ENCODE measurements at places on chromosomes 11 and 22.

GRCh38 chr11:67029146-67029545 lies 6.2 kb downstream of the SYT12 start:
- no peak for DNase-seq

- DNase-seq: no peak
Observed at GRCh38 chr11:128029219-128029722, 558.1 kb downstream of the ETS1 start.

DNA sequence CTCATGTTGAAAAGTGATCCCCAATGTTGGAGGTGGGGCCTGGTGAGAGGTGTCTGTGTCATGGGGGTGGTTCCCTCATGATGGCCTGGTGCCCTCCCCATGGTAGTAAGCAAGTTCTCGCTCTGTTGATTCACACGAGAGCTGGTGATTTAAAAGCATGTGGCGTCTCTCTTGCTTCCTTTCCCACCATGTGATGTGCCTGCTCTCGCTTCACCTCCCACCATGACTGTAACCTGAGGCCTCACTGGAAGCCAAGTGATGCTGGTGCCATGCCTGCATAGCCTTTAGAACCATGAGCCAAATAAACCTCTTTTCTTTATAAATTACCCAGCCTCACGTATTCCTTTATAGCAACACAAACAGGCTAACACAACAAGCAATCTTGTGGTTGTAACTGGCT lies 52.4 kb downstream of the VSIG10L2 start:
- DNase-seq: no peak

- no peak for DNase-seq
Observed at GRCh38 chr11:28529046-28529445, 420.9 kb downstream of the METTL15 start.

- no peak for DNase-seq
Observed at GRCh38 chr11:3206156-3206921, 12.3 kb downstream of the MRGPRG start.

DNA sequence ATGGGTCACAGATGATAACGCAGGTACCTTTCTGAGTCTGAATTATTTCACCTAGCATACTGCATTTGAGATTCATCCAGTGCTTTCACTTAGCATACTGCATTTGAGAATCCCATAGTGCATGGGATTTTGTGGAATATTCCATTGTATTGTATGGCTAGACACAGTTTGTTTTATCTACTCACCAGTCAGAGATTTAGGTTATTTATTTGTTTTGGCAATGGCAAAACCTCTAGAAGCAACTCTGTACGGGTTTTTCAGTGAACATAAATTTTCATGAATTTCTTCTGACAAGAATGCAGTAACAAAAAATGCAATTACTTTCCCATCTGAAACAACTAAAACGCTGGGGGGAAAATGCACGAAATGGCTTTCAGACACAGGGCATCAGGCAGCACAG lies 24.3 kb downstream of the SCN4B start:
- no peak for DNase-seq

DNA sequence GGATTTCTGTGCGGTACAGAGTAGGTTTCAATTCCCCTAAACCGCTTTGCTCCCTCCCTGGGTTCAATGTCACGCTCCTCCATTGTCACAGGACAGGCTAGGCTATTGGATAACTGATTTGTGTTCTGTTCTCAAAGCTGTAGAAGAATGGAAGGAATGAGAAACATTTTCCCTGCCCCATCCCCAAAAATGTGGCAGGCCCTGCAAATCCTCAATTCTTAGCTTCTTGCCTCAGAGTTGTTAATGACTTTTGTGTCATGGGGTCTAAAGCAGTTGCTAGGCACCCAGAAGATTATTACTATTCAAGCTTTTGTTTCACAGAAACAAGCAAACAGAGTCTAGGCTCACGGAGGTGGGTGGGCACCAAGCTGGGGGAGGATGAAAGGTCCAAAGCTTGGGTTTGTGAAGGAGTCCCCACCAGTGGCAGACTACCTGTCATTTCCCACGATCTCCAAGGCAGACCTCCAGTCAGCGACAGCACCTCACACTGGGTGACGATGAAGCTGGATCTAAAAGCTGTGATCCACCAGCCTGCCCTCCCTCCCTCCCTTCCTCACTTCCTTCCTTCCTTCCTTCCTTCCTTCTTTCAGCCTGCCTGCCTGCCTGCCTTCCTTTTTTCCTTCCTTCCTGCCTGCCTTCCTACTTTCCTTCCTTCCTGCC lies 1080.2 kb downstream of the OPCML start:
- no peak for DNase-seq

- DNase-seq: peak; percentile 28
Observed at GRCh38 chr11:96199563-96200025, 143.4 kb downstream of the MAML2 start.

DNA sequence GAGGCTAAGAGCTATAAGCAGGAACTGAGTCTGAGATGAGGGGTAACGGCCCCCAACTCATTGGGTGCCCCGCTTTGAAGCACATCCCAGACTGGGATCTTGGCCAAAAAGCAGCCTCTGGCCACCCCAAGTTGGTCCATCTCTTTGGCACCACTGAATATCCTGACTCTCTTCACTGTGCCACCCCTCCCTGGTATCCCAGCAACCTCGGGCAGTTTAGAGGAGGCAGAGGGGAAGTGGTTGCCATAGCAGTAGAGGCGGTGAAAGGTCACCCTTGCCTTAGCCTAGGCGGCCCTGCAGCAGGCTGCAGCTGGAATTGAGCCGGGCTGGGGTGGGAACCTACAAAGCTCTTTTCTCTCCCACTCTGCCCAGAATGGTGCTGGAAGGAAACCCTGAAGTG lies 1.1 kb downstream of the PELI3 start:
- no peak for DNase-seq

GRCh38 chr11:66659763-66660162 lies 17.9 kb downstream of the RBM4B start:
- no peak for DNase-seq

DNA sequence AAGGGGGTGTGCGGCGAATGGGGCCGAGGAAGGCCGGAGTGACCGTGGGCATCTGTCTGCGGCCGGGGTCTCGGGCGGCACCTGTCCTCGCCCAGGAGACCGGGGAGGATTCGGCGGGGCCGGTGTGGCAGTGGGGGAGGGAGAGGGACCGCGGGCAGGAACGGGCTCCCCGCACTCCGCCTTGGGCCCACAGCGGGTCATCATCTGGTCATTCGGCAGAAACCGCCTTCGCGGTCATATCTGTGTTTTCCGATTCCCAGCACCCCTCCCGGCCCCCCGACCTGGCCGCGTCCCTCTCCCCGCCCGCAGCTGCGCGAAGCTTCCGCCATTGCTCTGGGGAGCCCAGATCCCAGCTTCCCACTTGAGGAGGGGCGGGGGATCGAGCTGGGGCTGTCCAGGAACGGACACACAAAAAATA lies 824 bp upstream of the CBX6 start:
- no peak for DNase-seq

DNA sequence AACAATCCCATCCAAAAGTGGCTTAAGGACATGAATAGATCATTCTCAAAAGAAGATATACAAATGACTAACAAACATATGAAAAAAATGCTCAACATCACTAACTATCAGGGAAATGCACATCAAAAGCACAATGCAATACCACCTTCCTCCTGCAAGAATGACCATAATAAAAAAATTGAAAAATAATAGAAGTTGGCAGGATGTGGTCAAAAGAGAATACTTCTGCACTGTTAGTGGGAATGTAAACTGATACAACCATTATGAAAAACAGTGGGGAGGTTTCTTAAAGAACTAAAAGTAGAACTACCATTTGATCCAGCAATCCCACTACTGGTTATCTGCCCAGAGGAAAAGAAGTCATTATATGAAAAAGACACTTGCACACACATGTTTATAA lies 77.7 kb upstream of the SC5D start:
- no peak for DNase-seq
